ENCODE measurements at places on chromosomes 5 and 9. TPM values are rescaled to one million over a fixed set of nuclear protein-coding genes. Genes with fewer than 3 reads are reported as not detected.
A peak's percentile ranks its signal among the peaks of the same experiment; 100 is the strongest.

SARDH gene
- 7.3 TPM for total RNA-seq

SLC34A1 gene
- total RNA-seq = not detected

MTX3 gene
- 12.8 TPM for total RNA-seq

OMD gene
- total RNA-seq = 5.6 TPM

AGTPBP1 gene
- total RNA-seq = 29.4 TPM

MLANA gene
- not detected for total RNA-seq

FBP2 gene
- not detected for total RNA-seq

CCL21 gene
- 67.3 TPM for total RNA-seq

HSD17B3 gene
- 0.37 TPM for total RNA-seq

PTCH1 gene
- 31.1 TPM for total RNA-seq

GRM6 gene
- not detected for total RNA-seq

PCDHB10 gene
- total RNA-seq = 6.3 TPM

HTR1A gene
- not detected for total RNA-seq

MARCOL gene
- not detected for total RNA-seq

CARD6 gene
- total RNA-seq = 13.5 TPM

IFNA2 gene
- not detected for total RNA-seq

IL17B gene
- total RNA-seq = 1.3 TPM

IFNK gene
- total RNA-seq = not detected

IL33 gene
- 31.1 TPM for total RNA-seq

SUSD3 gene
- total RNA-seq = 3.8 TPM

CNTNAP3 gene
- total RNA-seq = 7.5 TPM

GLRA1 gene
- not detected for total RNA-seq

PCDHB3 gene
- 7.8 TPM for total RNA-seq

GRCh38 chr5:132971483-132972435 is 8.3 kb upstream of the AFF4 start:
- no peak for DNase-seq

DNA sequence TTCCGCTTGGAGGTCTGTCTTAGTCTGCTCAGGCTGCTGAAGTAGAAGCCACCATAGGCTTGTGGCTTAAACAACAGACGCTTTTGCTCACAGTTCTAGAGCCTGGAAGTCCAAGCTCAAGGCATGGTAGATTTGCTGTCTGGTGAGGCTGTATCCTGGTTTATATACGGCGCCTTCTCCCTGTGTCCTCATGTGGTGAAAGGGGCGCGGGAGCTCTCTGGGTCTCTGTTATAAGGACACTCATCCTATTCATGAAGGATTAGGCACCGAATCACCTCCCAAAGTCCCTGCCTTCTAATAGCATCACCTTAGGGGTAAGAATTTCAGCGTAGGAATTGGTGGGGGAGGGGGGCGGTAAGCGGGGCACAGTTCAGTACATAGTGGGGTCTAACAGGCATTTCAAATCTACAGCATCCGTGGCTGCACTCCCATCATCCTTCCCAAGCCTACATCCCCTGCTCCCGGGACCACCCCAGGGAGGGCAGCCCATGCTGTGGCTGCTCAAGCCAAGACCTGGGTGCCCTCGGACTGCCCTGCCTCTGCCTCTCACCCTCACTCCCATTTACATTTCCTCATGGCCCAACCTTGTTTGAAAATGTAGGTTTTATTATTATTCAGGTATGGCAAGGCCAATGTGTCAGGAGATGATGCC is 15.1 kb upstream of the LPCAT1 start:
- no peak for DNase-seq

DNA sequence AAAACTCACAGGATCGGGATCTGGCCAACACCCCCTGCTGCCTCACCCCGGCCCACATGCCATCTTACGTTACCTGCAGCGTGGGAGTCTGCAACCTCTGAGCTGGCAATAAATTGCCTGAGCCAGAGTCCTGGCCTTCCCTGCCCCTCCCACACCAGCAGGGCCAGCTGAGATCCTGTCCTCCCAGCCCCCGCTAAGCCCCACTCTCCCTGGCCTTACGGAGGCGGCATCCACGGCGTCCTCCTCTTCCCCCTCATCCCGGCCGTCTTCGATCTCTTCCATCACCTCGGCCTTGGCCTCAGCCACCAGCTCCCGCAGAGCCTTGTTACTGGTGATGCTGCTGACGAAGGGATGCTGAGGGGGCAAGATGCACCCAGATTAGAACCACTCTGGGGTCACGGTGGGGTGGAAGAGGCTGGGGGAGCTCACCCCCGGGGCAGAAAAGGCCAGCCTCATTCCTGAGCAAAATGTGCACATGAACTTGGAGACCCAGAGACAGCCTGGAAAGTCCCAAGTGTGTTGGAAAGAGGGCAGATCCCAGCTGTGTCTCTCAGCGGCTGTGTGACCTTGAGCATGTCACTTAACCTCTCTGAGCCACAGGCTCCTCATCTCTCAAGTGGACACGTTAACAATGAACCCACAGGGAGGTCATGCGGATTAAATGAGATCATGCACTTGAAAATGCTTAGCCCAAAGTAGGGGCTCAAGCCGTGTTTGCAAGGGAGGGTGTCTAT is 89.9 kb upstream of the FBXW11 start:
- no peak for DNase-seq

- no peak for DNase-seq
Observed at GRCh38 chr9:75552941-75553340, 337.5 kb upstream of the PCSK5 start.

GRCh38 chr9:134491856-134492255 is 149.7 kb upstream of the COL5A1 start:
- peak; percentile 22 for DNase-seq

DNA sequence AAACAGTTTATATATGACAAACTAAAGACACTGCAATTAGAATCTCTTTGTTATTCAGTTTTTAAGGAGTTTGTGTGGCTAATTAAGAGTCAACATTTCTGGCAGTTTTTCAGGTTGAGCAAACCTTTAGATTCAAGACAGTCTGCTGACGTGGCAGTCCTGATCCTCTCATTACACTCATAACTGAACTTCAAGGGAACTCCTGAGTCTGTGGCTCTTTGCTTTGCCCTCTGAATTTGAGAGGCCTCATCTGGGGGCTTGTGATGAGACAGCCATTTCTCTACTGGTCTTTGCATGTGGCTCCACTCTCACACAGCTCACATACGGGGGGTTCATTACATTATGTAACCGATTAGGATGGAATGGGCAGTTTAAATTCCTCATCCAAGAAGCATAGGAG is 182.9 kb upstream of the MEF2C start:
- no peak for DNase-seq

DNA sequence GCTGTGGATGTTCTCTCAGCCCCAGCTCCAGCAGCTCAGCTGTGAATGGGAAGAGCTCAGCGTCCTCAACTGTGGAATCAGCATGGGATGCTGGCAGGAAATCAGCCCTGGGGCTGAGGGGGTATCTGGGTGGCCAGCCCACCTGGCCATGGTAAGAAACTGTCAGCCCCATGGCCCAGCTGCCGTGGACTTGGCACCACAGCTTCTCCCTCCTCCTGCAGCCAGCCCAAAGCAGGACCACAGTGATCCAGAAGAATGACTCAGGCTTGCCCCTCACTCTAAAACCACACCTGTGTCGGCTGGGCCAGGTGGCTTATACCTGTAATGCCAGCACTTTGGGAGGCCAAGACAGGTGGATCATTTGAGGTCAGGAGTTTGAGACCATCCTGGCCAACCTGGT is 48.0 kb downstream of the SAR1B start:
- DNase-seq = no peak

GRCh38 chr9:130255631-130256134 is 9.9 kb upstream of the HMCN2 start:
- DNase-seq = no peak

DNA sequence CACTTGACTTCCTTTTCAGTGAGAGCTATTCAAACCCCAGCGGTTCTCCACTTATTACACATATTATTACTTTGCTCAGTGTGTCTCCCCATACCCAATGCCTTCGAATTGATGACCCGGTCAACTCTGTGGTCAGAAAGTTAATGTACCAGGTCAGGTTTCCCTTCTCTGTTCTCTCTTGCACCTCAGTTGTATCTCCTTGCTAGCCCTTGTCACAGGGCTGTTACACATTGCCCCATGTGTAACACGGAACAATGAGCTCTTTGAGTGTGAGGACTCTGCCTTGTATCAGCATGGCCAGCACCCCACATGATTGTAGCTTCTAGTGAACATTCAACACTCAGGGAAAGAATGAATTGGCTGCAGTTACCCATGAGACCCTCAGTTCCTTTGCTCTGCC is 73.6 kb downstream of the DOCK2 start:
- no peak for DNase-seq

GRCh38 chr5:107766439-107766838 is 95.7 kb upstream of the EFNA5 start:
- DNase-seq = no peak

GRCh38 chr9:5582835-5583195 is 46.1 kb upstream of the RIC1 start:
- peak; percentile 29 for DNase-seq

GRCh38 chr9:35529161-35529823 is 39.4 kb downstream of the RUSC2 start:
- DNase-seq = no peak

DNA sequence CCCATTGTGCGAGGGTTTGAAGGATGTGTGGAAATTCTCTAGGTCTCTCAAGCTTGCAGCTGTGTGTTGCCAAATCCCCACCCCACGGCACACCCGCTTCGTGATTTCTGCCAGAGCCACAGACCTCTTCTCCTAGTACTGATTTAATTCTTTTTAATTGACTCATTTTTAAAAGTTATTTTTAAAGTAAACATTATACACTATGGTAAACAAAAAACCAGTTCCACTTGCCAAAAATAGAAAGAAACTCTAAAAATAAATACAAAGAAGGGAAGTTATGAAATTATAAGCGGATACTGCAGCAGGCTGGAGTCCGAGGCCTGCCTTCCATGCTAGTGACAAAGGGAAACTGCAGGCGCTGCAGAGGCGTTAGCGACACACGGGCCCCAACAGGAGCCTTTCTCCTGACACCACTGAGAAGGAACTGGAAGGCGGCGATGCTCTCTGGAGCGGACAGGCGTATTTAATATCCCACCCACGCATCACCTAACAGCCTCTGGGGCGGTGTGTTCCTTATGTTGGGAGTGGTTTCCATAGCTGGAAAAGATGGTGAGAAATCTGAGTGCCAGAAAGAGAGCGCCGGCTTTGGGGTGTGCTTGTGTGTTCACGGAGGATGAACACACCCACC is 122.5 kb downstream of the COL23A1 start:
- DNase-seq = peak; percentile 95

DNA sequence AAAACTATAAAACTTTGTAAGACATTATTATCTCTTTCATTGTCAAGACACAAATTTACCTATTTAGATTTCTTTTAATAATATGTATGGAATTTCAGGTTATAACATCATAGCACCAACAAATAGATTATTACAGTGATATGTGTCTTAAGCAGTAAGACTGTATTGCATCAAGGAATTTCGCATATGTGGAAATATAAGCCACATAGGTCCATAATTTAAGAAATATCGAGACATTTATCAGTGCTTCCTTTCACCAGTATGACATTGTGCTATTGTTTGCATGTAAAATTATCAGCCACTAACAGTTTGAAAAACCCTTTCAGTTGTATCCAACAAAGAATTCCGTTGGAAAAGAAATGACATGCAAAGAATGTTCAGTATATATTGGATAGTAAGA is 186.7 kb upstream of the RASA1 start:
- no peak for DNase-seq

DNA sequence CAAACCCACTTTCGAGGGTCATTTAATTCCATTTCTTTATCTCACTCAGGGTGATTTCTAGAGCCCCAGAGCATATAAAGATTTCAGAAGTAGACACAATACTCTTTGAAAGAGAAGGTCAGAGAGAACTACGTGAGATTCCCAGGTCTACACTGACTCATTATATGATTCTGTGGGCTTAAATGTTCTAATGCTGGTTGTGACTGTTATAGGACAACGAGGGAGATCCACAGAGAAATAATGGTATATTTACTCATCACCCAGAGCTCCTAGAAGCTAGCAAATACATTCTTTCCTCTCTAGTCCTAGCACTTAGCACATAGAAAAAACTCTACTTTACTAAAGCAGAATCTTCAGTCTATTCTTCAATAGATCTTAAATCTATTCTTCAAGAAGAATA is 39.4 kb upstream of the GRAMD2B start:
- no peak for DNase-seq

- DNase-seq = peak; percentile 80
Observed at GRCh38 chr5:41193456-41194205, 19.7 kb downstream of the C6 start.

GRCh38 chr9:130462685-130463540 is 18.2 kb downstream of the ASS1 start:
- DNase-seq = no peak

GRCh38 chr9:78486661-78487060 is 189.7 kb downstream of the PSAT1 start:
- no peak for DNase-seq

DNA sequence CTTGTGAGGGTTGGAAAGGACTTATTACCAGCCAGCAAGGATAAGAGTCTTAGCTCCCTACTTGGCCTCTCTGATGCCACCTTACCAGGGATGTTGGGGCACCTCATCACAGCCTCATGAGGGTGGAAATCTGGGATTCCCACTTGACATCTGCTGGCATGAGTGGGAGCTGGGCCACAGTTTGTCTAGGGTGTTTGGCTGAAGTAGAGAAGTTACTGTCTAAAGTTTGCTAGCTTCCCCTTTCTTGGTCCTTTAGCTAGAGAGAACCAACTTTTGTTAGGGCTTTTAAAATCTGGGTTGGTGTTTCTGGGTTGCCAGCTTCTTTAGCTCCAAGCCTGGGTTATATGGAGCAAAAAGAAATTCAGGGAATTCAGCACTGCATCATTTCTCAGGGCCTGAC is 57.5 kb upstream of the GNA14 start:
- DNase-seq = no peak

GRCh38 chr9:137619240-137620047 is 639 bp downstream of the EHMT1 start:
- peak; percentile 46 for DNase-seq

DNA sequence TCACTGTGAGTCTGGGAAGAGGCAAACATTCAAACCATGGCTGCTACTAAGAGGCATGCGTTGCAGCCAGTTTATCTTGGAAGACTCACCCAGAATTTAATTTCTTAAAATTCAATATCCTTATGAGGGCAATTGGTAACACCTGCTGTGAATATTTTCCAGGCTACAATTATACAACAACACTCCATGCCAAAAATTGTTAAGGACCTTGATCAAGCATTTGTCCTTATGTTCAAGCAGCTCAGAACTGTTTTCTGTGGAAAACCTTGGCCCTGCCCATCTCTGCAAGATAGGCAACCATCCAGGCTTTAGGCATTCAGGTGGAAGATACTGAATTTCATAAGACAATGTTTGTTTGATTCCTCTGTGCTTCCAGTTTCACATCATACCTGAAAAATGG is 327.8 kb downstream of the FBXL7 start:
- no peak for DNase-seq

Measured in lung (tissue), 17 donors.